GM19239 (cell line): ENCODE measurements at places on chromosomes 2 and 18.

- DNase-seq, result no peak
Measured at GRCh38 chr2:129437725-129438124, 541.7 kb upstream of the RAB6C start.

DNA sequence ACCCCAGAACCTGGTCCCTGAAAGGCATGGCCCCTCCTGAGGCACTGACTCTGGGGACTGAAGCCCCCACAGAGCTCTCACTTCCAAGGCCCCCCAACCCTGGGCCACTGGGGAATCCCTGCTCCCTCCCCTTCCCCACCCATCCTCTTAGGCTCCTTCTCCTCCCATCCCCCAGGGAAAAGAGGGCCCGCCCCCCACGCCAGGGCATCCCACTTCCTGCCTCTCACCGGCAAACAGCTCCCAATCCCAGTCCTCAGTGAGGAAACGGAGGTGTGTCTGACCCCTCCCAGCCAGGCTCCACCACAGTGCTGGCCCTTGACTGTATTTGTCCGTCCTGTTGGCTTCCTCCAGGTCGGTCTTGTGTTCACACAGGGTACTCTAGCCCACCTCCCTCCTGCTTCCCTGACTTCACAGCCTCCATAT, 35.0 kb upstream of the PTMA start:
- DNase-seq, result no peak

GRCh38 chr2:9269695-9270360, 63.2 kb downstream of the ASAP2 start:
- DNase-seq, result no peak

GRCh38 chr18:58532298-58532697, 96.6 kb downstream of the ALPK2 start:
- DNase-seq, result no peak

GRCh38 chr18:39587586-39587985, 2022.0 kb upstream of the CELF4 start:
- DNase-seq, result no peak

DNA sequence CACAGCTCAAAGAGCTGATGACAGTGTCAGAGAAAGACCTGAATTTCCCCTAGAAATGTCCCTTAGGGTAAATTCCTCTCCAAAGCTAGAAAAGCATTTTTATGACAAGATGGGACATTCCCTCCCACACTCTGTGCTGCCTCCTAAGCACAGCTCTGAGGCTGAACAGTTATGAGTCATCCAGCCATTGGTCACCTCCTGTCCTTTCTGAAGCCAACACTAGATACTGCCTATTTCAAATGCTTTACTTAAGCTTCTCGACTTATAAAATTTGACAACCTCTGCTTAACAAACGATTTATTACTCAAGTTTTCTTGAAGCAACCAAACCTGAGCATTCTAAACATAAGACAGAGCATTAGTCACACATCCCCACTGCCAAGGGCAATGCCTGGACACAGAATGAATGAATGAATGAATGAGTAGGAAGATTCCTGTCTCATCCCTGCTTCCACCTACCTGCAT, 35.4 kb downstream of the B4GALT6 start:
- DNase-seq, result no peak

DNA sequence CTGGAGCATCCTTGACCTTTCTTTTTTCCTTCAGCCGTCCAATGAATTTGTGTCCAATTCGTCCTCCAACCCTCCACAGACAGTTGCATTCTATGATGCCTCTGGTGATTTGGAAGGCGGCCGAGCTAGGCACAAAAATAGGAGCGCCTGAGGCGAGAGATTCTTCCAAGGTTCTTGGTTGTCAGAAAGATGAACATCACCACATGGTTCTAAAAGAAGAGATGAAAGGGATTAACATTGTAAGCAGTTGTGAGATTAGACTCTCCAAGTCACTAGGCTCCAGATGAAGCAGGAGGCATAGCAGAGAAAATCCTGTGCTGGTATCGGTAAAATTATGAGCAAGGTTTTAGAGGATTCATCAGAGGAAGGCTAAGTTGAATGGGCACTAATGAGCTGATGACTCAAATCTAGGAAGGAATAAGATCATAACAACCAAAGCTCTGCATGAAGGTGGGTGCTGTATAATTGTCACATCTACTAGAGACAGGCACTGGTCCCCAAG, 75.4 kb upstream of the MAP4K3 start:
- DNase-seq, result no peak
